Thoracic aorta (tissue), 2 donors: ENCODE measurements at places on chromosomes 1 and 21. TPM values are rescaled to one million over a fixed set of nuclear protein-coding genes. Genes with fewer than 3 reads are reported as not detected.

DNA sequence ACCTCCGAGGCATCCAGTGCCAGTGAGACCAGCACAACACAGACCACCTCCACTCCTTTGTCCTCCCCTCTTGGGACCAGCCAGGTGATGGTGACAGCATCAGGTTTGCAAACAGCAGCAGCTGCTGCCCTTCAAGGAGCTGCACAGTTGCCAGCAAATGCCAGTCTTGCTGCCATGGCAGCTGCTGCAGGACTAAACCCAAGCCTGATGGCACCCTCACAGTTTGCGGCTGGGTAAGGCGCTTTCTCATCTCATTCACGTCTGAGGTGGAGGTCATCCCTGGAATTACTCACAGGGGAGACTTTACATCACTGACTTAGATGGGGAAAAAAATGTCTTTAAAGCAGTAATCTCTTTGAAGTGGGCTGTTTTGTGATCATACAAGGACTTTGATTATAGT is 106.3 kb downstream of the CD247 start:
- no peaks in the 10 kb centered on the region for H3K4me1 ChIP-seq
- H3K27me3 ChIP-seq = no peaks in the 10 kb centered on the region
- DNase-seq = no peak
- H3K4me3 ChIP-seq = no peak overlapping the region
- no peak overlapping the region for H3K27ac ChIP-seq

Gene KRTAP7-1
- not detected for total RNA-seq

DNA sequence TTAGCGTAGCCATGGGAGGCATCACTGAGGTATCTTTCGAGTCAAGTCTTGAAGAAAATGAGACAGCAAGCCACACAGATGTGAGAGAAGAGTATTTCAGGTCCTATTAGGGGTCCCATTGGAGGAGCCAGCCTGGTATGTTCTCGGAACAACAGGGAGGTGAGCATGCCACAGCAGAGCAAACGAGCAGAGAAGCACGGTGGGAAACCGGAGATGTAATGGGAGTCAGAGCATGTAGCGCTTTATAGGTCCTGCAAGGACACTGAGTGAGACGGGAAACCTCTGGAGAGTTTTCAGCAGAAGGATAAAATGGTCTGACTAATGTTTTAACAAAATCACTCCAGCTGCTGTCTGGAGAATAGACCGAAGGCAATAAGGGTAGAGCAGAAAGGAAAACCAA is 15.9 kb downstream of the H3-3A start:
- no peaks in the 10 kb centered on the region for H3K27me3 ChIP-seq
- no peak overlapping the region for H3K4me3 ChIP-seq
- no peak overlapping the region for H3K27ac ChIP-seq
- peaks cover 5% of the 10 kb centered on the region for H3K4me1 ChIP-seq
- H3K36me3 ChIP-seq = peaks cover 3% of the 10 kb centered on the region

DNA sequence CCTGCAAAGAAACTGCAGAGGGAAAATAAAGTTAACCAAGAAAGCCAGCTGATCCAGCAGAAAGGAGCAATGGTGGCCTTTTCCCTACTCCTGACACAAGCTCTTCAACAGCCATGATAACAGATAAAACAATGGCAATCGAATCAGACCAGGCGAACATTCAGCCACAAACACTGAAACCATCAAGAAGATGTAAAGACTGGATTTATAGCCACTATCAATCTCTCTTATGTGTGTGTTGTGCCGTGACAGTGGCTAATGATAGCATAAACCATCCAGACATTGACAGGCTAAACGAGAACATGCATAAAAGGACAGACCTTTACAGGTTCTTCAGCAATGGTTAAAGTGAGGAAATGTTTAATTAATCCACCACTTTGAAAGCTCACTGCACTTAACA is 78.1 kb upstream of the RAB4A start:
- H3K27ac ChIP-seq = no peak overlapping the region
- no peak for DNase-seq
- no peak overlapping the region for H3K4me3 ChIP-seq
- H3K27me3 ChIP-seq = no peaks in the 10 kb centered on the region
- no peaks in the 10 kb centered on the region for H3K4me1 ChIP-seq

- H3K27ac ChIP-seq = peak overlapping the region; percentile 77
- no peaks in the 10 kb centered on the region for H3K27me3 ChIP-seq
- peaks cover 12% of the 10 kb centered on the region for H3K4me1 ChIP-seq
- H3K36me3 ChIP-seq = no peaks in the 10 kb centered on the region
- peak; percentile 89 for DNase-seq
- H3K4me3 ChIP-seq = no peak overlapping the region
Observed at GRCh38 chr1:228902781-228903433, 167.6 kb downstream of the RHOU start.

GRCh38 chr1:42322577-42322976 is 12.5 kb downstream of the FOXJ3 start:
- DNase-seq = no peak
- H3K4me1 ChIP-seq = peaks cover 32% of the 10 kb centered on the region
- no peak overlapping the region for H3K4me3 ChIP-seq
- H3K27ac ChIP-seq = no peak overlapping the region
- no peaks in the 10 kb centered on the region for H3K36me3 ChIP-seq

DNA sequence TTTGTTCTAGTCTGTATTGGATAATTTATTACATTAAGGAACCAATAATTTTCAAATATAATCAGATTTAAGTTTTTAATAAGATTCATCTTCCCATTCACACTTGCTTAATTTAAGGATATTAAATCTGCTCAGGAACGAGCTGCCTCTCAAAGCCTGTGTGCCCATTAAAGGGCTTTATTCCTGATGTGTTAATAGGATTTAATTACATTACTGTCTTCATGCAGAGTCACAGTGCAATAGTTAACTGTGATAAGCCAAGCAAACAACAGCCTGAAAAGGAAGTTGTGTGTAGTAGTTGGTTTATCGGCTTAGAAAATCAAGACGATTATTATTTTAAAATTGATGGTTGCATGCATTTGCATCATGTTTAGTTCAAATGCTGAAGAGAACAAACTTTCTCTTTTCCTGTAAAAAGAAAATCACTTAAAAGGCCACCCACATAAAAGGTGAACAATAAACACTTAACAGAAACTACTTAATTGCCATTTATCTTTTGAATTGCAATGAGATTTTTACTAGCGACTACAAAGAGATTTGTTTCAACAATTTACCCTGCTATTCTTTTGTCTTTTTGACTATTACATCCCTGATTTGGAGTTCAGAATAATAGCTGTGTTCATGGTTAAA is 174.6 kb downstream of the RWDD3 start:
- no peaks in the 10 kb centered on the region for H3K27me3 ChIP-seq
- DNase-seq = no peak
- H3K4me3 ChIP-seq = no peak overlapping the region
- H3K4me1 ChIP-seq = no peaks in the 10 kb centered on the region
- no peaks in the 10 kb centered on the region for H3K36me3 ChIP-seq
- no peak overlapping the region for H3K27ac ChIP-seq

- no peak overlapping the region for H3K27ac ChIP-seq
- no peaks in the 10 kb centered on the region for H3K36me3 ChIP-seq
- H3K27me3 ChIP-seq = no peaks in the 10 kb centered on the region
- no peak for DNase-seq
Observed at GRCh38 chr1:44100183-44100868, 18.3 kb upstream of the KLF17 start.

GRCh38 chr1:109630898-109631512 is 11.4 kb downstream of the AMPD2 start:
- DNase-seq = no peak
- no peak overlapping the region for H3K27ac ChIP-seq
- peaks cover 52% of the 10 kb centered on the region for H3K36me3 ChIP-seq
- peaks cover 3% of the 10 kb centered on the region for H3K4me1 ChIP-seq

Gene SPRR1B
- total RNA-seq = not detected

Gene CELA3B
- 2.0 TPM for total RNA-seq

DNA sequence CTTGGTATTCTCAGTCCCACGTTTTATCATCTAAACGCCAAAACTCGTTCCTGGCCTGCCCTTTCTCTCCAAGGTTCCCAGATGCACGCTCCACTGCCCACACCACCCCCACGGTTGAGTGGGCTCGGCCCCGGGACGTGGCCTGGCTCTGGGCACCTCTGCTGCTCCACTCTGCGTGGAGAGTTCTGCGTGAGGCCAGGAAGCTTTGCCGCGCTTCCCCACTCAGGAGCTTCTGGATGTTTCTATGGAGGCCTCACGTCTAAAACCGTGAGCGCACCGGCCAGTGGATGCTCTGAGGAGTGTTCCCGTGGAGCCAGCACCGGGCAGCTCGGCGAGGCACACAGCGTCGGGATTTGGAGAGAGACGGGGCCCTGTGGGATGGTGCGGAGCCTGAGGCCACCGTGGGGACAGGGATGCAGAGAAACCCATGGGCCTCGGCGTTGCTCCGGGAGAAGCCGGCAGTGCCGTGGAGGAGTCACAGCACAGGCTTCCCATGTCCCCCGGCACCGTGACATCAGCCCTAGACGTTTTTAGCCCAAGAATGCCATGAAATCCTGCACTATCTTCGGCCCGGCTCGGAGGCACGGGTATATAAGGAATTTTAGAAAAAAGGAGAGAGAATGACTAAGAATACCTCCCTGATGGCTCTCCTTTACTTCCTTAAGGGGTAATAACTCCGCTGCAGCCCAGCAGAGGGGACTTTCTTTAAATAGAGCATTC is 125.9 kb downstream of the PRDM16 start:
- peak; percentile 66 for DNase-seq
- H3K4me3 ChIP-seq = peak overlapping the region; percentile 54
- H3K27me3 ChIP-seq = no peaks in the 10 kb centered on the region
- H3K36me3 ChIP-seq = no peaks in the 10 kb centered on the region

- no peak overlapping the region for H3K27ac ChIP-seq
- no peaks in the 10 kb centered on the region for H3K27me3 ChIP-seq
- DNase-seq = no peak
- H3K36me3 ChIP-seq = no peaks in the 10 kb centered on the region
- no peak overlapping the region for H3K4me3 ChIP-seq
Observed at GRCh38 chr1:231860221-231861088, 233.9 kb downstream of the DISC1 start.

Gene DCST1
- total RNA-seq = not detected

- H3K36me3 ChIP-seq = no peaks in the 10 kb centered on the region
- H3K27ac ChIP-seq = no peak overlapping the region
- no peaks in the 10 kb centered on the region for H3K27me3 ChIP-seq
- DNase-seq = no peak
- no peaks in the 10 kb centered on the region for H3K4me1 ChIP-seq
- H3K4me3 ChIP-seq = no peak overlapping the region
Observed at GRCh38 chr1:192852001-192852947, 43.4 kb downstream of the RGS2 start.

Gene GPR52
- 0.68 TPM for total RNA-seq

DNA sequence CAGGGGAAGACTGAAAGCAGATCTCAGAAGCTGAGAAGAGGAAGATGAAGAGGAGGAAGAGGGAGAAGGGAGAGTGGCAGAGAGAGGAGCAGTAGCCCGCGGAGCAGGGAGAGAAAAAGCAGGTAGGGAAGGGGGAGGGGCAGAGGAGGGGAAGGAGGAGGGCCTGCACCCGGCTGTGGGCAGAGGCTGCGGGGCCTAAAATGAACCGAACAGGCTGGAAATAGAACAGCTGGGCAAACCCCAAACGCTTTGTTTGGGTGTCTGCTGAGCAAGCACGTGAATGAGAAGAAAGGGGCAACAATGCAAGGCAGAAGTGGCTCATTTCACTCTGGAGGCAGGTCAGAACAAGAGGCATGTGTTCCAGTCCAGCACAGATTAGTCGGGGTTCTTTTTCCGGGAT is 33.5 kb downstream of the KCNC4 start:
- H3K4me1 ChIP-seq = peaks cover 9% of the 10 kb centered on the region
- H3K36me3 ChIP-seq = no peaks in the 10 kb centered on the region
- peak overlapping the region; percentile 42 for H3K4me3 ChIP-seq
- H3K27me3 ChIP-seq = no peaks in the 10 kb centered on the region
- peak overlapping the region; percentile 56 for H3K27ac ChIP-seq

DNA sequence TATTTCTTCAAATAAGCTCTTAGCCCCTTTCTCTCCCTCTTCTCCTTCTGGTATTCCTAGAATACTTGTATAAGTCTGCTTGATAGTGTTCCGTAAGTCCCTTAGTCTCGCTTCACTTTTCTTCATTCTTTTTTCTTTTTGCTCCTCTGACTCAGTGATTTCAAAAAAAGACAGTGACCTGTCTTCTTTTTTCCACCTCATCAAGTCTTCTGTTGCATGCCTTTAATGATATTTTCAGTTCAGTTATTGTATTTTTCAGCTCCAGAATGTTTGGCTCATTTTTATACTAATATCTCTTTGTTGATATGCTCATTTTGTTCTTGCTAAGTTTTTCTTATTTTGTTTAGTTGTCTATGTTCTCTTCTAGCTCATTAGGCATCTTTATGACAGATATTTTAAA is 97.7 kb downstream of the POFUT2 start:
- peaks cover 52% of the 10 kb centered on the region for H3K36me3 ChIP-seq
- no peaks in the 10 kb centered on the region for H3K27me3 ChIP-seq
- no peak overlapping the region for H3K4me3 ChIP-seq
- H3K4me1 ChIP-seq = no peaks in the 10 kb centered on the region
- no peak for DNase-seq
- H3K27ac ChIP-seq = no peak overlapping the region

- no peak overlapping the region for H3K4me3 ChIP-seq
- no peak overlapping the region for H3K27ac ChIP-seq
- peaks cover 7% of the 10 kb centered on the region for H3K4me1 ChIP-seq
- H3K27me3 ChIP-seq = no peaks in the 10 kb centered on the region
- DNase-seq = no peak
- H3K36me3 ChIP-seq = peaks cover 14% of the 10 kb centered on the region
Observed at GRCh38 chr1:241513378-241513777, 6.2 kb downstream of the FH start.

DNA sequence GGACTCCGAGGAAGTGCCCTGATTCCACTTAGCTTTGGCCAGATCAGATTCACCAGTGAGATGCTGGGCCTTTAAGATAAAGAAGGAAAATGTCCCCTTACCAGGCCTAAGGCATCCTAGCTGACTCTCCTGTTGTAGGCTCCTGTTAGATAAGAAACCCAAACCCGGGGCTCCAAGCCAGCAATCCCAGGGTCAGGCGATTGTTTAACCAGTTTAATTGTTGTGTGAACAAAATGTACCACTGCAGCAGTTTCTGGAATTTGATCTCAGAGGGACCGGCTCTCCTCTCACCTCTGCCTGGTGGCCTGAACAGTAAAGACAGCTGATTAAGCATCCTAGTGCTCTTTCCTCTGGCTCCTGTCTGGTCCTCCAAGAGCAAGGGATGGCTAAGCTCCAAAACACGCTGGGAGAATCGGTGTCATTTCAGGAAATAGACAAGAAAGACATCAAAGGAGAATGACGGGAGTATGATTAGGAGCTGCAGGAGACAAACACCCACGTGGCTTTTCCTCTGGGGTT is 9.3 kb upstream of the KLHDC8A start:
- H3K27ac ChIP-seq = no peak overlapping the region
- H3K27me3 ChIP-seq = no peaks in the 10 kb centered on the region
- H3K4me1 ChIP-seq = peaks cover 15% of the 10 kb centered on the region

Gene CD1B
- total RNA-seq = not detected
